ENCODE measurements at places on chromosomes 6 and 20.

- DNase-seq = no peak
Observed at GRCh38 chr6:43823879-43824702, 54.1 kb downstream of the VEGFA start.

GRCh38 chr20:8505476-8506200 is 373.6 kb downstream of the PLCB1 start:
- DNase-seq = no peak

- no peak for DNase-seq
Observed at GRCh38 chr6:7879980-7880717, 30.4 kb downstream of the TXNDC5 start.

DNA sequence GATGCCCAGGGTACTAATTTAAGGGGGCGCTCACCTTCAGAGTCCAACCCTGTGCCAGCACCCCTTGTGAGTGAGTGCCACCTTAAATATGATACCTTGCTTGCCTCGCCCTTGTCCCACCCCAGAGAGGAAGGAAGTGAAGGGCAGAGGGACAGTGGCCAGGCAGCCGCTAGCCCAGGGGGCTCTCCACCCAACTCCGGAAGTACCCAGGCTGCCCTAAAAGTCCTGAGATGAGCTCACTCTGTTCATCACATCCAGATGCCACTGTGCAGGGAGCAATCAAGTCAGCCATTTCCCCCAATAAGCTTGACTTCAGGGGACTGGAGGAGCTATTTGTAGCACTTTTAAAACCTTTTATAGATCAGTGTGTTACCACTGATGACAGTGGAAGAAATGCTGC is 25.0 kb upstream of the STX16 start:
- DNase-seq = no peak

- DNase-seq = no peak
Observed at GRCh38 chr6:163965426-163966348, 551.2 kb downstream of the QKI start.

All from CD4-positive, alpha-beta T cell treated with Interleukin-21 for 1 hour (primary cell).